ENCODE measurements at places on chromosomes 4 and X.

- DNase-seq: no peak
Measured at GRCh38 chr4:176443646-176444409, 124.1 kb downstream of the SPCS3 start.

- DNase-seq: peak; percentile 12
Measured at GRCh38 chr4:99945718-99946355, 581 bp downstream of the DNAJB14 start.

DNA sequence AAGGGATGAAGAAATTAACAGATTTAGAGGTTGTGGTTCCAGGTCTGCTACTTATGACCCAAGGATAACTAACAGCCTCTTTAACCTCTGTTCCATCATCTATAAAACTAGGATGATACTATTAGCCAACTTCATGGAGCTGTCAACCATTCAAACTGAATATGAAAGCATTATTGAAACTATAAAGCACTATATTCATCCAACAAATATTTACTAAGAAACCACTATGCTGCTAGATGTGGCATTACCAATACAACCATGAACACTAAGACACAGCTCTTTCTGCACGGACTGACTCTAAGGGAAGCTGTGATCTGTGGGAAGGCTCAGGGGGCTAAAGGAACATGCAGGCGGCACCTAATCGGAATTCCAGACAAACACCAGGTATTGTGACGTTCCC is 66.0 kb downstream of the APBB2 start:
- DNase-seq: no peak

DNA sequence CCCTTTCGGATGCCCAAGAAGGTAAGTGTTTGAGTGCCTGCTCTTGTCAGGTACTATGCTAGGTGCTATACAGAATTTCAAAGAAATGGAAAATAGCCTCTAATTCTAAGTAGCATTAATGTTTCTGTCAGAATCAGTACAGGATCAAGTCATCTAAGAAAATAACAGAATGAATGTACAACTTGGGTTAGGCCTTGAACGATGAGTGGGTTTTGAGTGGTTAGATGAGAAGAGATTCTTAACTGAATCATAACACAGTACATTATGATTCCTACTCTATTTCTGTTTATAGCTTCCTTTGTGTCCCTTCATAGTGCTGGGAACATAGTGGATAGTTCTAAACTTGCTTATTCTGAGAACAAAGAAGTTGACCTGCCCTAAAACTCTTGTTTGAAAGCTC is 253.9 kb downstream of the GLUD2 start:
- DNase-seq: no peak

DNA sequence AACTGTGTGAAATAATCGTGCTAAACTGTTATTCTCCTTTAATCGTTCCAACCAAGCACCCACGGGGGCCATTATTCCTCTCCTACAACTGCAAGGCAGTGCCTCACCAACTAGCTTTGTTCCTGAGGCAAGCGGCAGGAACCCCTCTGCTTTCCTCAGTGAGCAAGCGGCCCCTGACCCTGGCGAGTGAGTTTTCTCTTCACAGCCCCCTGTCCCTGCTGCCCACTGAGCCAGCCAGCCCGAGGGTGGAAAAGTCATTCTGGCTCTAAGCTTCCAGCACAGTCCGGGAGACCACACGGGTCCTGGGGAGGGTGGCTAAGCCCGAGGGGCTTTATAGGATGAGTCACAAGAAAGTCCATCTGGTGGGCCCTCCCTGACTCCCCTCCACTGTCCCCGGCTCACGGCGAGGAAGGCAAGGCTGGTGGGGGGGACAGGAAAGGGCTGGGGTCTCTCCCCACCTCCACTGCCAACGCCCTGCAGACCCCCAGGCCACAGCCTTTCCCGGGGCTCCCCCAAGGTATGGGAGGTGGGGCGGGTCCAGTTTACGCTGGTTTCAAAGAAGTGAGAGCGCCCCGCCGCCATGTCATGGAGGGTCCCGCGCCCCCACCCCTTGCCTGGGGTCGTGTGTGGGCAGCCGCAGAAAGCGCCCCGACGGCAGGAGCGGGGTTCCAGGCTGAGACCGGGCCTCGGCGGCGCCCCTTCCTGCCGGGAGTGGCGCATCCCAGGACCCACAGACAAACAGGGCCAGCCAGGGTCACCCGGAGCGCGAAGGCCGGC is 45.0 kb downstream of the CPLX1 start:
- DNase-seq: no peak

- no peak for DNase-seq
Measured at GRCh38 chr4:71156616-71157015, 163.2 kb downstream of the DCK start.

DNA sequence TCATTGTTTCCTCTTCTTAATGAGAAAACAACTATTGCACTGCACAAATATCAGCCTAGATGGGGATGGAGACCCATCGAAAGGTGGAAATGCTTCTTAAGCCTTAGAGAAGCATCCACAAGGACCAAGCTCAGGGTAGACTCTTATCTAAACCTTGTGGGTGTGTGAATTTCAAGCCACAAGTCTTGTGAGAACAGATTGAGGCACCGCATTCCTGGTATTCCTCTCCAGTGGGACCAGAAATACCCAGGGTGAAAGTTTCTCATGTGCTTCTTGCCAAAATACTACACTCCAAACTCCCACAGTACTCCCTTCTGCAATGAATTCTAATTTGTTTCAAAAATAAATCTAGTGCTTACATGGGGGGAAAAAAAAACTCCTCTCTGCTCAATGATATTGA is 375.6 kb downstream of the PDGFC start:
- DNase-seq: no peak

DNA sequence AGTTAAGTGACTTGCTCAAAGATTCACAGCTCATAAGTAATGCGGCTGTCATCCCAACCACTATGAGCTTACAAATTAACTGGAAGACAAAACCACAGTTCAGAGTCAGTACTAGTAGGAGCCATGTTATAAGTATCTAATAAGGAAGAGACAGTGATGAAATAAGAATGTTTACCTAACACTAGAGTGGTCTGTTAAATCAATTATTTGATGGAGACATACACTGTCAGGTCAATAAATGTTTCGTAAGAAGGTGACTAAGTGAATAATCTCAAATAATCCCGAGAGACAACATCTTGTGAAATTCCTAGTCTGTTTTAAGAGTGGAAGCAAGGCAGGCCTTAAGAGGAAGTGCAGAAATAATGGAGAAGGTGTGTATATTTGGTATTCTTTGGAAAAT is 25.8 kb upstream of the AMELX start:
- no peak for DNase-seq

DNA sequence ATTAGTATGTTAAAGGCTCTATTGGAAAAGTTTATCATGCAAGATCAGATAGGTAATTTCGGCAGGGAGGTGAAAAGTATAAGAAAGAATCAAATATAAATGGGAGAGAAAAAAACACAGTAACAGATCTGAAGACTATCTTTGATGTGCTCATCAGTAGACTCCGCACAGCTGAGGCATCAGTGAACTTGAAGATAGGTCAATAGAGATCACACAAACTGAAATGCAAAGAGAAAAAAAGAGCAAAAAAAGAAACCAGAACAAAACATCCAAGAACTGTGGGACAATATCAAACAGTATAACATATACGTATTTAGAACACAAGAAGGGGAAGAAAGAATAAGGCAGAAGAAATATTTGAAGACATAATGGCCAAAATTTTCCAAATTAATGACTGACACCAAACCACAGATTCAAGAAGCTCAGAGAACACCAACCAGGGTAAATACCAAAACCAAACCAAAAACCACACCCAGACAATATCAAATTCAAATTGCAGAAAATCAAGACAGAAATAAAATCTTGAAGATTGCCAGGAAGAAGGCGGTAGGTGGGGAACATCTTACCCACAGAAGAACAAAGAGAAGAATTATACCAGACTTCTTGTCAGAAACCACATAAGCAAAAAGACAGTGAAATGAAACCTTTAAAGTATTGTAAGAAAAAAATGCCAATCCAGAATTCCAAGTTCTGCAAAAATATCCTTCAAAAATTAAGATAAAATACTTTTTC is 29.1 kb downstream of the PFKFB1 start:
- DNase-seq: no peak

GRCh38 chr4:12286351-12286750 is 857.7 kb upstream of the HS3ST1 start:
- no peak for DNase-seq

DNA sequence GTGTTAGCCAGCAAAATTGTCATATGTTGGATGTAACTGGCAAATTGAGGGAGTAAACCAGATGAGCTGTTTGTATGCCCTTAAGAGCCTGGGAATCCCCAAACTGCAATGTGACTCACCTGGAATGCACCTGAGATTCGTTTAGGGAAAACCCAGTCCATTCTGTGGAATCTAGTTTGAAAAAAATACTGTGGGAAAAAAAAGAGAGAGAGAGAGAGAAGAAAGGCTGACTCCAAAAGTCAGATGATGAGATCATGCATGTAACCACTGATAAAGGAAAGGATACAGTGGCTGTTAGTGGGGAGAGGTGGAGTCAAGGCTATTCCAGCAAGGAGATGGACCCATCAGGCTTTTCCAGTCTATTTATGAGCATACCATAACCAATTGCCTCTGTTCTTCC is 48.5 kb downstream of the SLC9A7 start:
- peak; percentile 2 for DNase-seq

GRCh38 chr4:88964450-88964849 is 92.5 kb downstream of the FAM13A start:
- no peak for DNase-seq

GRCh38 chr4:61079427-61079826 is 120.7 kb upstream of the ADGRL3 start:
- no peak for DNase-seq

DNA sequence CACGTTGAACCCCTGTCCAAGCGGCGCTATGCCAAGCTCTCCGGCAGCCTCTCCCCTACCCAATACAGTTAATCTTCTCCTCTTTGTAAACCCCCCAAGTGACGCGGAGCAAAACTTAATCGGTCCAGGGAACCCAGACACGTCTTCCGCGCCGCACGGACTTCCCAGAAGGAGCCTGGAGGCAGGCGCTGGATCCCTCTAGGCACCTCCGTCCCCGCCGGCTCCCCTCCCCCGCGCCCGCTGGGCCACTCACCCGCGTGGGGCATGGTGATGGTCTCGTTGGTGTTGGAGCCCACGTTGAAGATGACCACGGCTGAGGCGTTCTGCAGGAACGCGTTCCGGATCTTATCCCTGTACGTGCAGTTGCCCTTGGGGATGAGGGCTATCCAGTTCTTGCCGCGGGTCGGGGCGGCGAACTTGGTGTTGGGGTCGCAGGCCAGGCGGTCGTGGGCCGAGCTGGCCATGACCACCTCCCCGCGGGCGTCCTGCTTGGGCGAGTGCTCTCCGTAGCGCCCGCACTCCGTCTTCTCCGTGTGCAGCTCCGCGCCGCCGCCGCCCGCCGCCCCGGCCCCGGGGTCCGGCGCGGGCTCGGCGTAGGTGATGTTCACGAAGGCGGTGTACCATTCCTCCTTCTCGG is 1.1 kb downstream of the RNF150 start:
- no peak for DNase-seq

- no peak for DNase-seq
Measured at GRCh38 chrX:123927845-123928244, 33.7 kb upstream of the STAG2 start.

- DNase-seq: no peak
Measured at GRCh38 chr4:24975510-24975909, 55.2 kb downstream of the LGI2 start.

DNA sequence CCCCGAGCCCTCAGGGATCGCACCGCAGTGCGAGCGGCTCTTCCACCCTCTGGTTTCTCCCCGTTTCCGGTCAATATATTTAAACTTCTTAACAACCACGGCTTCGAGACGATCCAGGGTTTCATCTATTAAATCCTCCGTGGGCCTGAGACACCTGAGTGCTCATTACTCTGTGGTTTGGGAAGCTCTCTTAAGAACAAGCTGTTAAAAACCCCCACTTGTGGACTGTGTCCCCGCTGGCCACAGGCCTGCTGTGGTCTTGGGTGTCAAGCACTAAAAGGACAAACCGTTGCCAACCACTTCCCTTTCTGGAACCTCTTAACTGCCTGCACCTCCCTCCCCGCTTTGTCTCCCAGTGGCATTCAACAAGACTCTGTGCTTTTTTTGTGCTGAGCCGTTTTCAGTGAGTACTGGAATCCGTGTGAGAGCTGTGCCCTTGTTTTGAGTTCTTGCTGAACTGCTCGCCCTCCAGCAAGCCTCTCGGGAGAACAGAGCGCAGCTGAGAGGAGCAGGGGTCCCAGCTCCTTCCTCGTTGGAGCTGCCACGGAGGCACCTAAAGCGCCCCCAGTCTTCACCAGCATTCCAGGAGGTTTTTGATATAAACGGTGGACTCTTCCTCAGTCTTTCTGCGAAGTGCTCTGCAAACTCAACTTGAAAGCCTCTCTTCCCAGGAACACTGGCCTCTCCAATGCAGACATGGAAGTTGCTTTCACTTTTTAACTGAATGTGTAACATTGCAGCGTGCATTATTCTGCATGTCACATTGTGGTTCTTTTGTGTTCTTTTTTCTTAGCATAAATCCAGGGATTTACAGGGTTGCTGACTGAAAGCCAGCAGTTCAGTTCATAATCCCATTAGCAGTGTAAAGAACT is 691 bp upstream of the IGFBP7 start:
- no peak for DNase-seq

DNA sequence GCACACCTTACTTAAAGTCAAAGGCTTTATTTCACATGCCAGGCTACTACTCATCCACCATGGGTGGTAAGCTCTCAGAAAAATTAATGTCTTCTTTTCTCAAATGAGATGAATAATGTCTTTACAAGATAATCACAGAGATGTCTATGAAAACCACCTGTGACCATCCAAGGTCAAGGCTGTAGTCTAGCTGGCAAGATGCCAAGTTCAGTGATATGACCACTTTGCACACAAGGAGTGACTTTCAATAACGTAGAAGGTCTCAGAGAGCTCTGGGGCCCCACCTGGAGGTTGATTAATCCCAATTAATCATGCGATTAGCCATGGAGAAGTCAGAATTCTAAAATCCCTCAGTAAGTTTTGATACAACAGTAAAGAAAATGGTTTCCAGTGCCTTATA is 20.5 kb downstream of the ANOS1 start:
- no peak for DNase-seq

DNA sequence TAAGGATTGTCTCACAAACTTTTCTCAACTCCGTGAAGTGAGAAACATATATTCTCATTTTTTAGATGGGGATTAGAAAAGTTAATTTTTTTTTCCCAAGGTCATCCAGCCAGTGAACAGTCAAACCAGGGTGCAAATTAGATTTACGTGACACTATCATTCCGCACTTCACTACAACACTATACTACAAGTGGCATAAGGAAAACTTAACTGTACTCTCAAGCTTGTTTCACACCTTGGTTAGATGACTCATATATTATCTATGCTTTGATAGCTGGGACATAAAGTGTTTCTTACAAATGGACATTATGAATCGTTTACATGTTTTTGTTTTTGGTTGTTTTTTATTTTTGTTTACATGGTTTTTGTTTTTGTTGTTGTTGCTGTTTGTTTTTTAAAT is 525.7 kb downstream of the PPARGC1A start:
- no peak for DNase-seq

GRCh38 chr4:7529368-7530080 is 94.8 kb upstream of the PSAPL1 start:
- no peak for DNase-seq

GRCh38 chr4:15526924-15527592 is 57.4 kb downstream of the CC2D2A start:
- DNase-seq: no peak

GRCh38 chrX:150372280-150372679 is 9.2 kb downstream of the MAMLD1 start:
- DNase-seq: no peak
